ENCODE measurements at places on chromosomes 3 and 15. TPM values are rescaled to one million over a fixed set of nuclear protein-coding genes. Genes with fewer than 3 reads are reported as not detected.

DNA sequence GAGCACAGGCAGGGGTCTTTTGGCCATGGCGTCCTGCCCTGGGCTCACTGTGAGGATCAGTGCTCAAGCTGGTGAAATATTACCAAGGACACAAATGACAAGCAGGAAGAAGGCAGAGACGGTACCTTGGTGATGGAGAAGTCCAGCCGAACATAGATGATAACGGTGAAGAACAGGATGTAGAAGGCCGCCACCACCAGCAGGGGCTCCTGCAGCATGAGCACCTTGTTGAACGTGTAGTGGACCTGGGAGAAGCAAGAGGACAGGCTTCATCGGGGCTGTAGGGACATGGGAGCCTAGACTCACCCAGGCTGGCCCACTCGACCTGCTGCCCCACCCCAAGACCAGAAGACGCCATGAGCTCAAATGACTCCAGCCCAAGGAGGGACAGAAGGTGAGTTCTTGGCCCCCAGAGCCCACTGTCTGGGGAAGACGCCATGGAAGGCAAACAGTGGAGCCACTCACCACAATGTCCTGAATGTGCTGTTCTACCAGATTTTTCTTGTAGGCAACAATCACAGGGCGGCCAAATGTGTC lies 25.1 kb downstream of the RPN1 start:
- DNase-seq: no peak
- no peaks in the 10 kb centered on the region for H3K4me1 ChIP-seq
- no peaks in the 10 kb centered on the region for H3K27me3 ChIP-seq
- no peak overlapping the region for H3K4me3 ChIP-seq
- H3K36me3 ChIP-seq: peaks cover 72% of the 10 kb centered on the region

- H3K27me3 ChIP-seq: no peaks in the 10 kb centered on the region
- peaks cover 8% of the 10 kb centered on the region for H3K4me1 ChIP-seq
- no peak overlapping the region for H3K27ac ChIP-seq
- DNase-seq: no peak
- H3K4me3 ChIP-seq: no peak overlapping the region
Observed at GRCh38 chr3:177481329-177481728, 284.0 kb upstream of the TBL1XR1 start.

Gene CAND2
- 13.7 TPM for total RNA-seq

DNA sequence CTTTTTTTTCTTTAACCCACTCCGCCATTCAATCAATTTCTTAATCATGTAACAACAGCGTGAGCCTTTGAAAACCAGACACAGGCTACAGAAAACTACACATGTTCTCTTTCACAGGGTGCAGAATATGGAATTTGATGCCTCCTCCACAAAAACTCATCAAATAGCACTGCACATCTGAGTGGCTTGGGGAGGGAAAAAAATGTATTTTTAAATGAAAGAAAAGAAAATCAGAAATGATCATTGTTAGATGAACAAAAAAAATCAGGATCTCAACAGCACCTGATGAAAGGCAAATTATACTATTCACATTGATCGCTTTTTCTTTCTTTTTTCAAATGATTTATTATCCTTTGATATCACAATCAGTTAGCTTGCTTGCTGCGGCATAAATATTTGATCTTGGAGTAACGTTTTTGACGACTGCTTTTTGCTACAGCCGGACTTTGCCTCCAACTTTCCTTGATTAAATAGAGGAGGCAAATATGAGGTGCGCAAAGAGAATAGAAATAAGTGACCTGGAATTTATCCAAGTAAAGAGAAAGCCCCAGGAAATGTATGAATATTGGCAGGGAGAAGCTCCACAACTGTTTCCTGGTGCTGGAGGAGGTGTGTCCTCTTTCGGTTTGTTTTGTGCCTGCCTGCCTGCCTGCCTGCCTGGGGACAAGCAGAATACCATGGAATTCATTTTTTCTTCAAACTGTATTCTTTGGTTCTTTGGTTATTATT lies 63.1 kb downstream of the EDEM1 start:
- H3K36me3 ChIP-seq: peaks cover 3% of the 10 kb centered on the region
- H3K4me1 ChIP-seq: no peaks in the 10 kb centered on the region
- no peak overlapping the region for H3K4me3 ChIP-seq
- H3K27ac ChIP-seq: no peak overlapping the region
- H3K27me3 ChIP-seq: peaks cover 3% of the 10 kb centered on the region

Gene GOLGA6B
- 1.9 TPM for total RNA-seq

Gene GP9
- total RNA-seq: not detected

- peaks cover 25% of the 10 kb centered on the region for H3K36me3 ChIP-seq
- peaks cover 8% of the 10 kb centered on the region for H3K27me3 ChIP-seq
- no peak for DNase-seq
- peaks cover 36% of the 10 kb centered on the region for H3K4me1 ChIP-seq
- peak overlapping the region; percentile 99 for H3K4me3 ChIP-seq
Observed at GRCh38 chr3:160401291-160402095, 2.0 kb downstream of the SMC4 start.

DNA sequence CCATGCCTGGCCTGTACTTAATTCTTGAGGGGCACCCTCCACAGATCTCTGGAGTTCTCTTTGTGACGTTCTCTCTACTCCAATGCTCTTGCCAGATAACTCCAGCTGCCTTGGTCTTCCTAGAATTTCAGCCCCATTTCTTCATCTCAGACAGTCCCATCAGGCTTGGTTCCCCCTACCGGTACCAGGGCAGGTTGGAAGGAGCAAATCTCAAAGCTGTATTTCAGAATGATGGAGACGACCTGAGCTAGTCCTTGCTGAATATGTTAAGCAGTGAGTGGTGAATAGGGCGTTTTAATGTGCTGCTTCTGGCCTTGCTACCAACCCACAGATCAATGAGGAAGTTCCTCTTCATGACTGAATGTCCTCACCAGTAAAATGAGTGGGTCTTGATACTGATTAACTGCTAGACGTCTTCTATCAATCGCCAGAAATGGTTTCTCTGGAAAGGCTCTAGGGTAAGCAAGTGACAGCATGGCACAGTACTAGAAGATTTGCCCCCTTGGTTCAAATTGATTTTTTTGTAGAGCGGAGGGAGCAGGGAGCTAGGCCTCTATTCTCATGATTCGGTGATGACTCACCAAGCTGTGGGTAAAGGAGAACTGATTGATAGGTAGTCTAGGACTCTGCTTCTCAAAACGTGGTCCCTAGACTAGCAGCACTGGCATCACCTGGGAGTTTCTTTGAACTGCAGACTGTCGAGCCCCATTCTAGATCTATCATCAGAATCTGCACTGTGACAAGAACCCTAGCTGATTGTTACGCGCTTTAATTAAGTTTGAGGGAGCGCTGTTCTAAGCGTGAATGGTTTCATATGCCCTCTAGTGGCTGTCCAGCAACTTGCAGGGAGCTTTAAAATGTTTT lies 67.8 kb downstream of the UBP1 start:
- H3K4me1 ChIP-seq: peaks cover 6% of the 10 kb centered on the region
- no peak overlapping the region for H3K27ac ChIP-seq
- no peak overlapping the region for H3K4me3 ChIP-seq

Gene ROBO1
- 107 TPM for total RNA-seq

- no peaks in the 10 kb centered on the region for H3K36me3 ChIP-seq
- peaks cover 11% of the 10 kb centered on the region for H3K4me1 ChIP-seq
- no peaks in the 10 kb centered on the region for H3K27me3 ChIP-seq
- H3K4me3 ChIP-seq: no peak overlapping the region
- no peak overlapping the region for H3K27ac ChIP-seq
Observed at GRCh38 chr15:27725731-27726130, 373.4 kb downstream of the OCA2 start.

GRCh38 chr3:63878394-63879060 lies 14.9 kb downstream of the ATXN7 start:
- H3K27ac ChIP-seq: no peak overlapping the region
- DNase-seq: no peak
- no peaks in the 10 kb centered on the region for H3K36me3 ChIP-seq
- H3K4me1 ChIP-seq: peaks cover 15% of the 10 kb centered on the region

GRCh38 chr15:100353449-100353848 lies 11.7 kb upstream of the ADAMTS17 start:
- H3K27me3 ChIP-seq: peaks cover 21% of the 10 kb centered on the region
- peaks cover 4% of the 10 kb centered on the region for H3K4me1 ChIP-seq

Gene ST3GAL6
- 8.3 TPM for total RNA-seq

DNA sequence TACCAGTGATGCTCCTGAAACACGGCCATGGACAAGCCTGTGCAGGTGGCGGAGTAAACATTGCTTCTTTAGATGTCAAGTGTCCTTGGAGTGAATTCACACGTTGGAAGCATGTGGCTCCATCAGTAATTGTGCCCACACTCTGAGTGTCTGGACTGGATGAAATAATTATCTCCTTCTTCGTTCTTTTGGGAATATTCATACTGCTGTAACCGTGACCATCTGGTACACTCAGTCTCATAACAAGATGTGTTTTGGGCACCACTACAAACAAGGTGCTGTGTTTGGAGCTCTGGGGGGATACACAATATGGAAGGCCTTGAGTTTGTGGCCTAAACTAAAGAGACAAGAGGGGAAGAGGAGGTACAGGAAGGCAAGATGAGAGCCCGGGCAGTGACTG lies 165.6 kb downstream of the APBA2 start:
- H3K36me3 ChIP-seq: no peaks in the 10 kb centered on the region
- peaks cover 10% of the 10 kb centered on the region for H3K4me1 ChIP-seq
- no peak overlapping the region for H3K27ac ChIP-seq
- no peaks in the 10 kb centered on the region for H3K27me3 ChIP-seq
- no peak for DNase-seq
- H3K4me3 ChIP-seq: no peak overlapping the region

DNA sequence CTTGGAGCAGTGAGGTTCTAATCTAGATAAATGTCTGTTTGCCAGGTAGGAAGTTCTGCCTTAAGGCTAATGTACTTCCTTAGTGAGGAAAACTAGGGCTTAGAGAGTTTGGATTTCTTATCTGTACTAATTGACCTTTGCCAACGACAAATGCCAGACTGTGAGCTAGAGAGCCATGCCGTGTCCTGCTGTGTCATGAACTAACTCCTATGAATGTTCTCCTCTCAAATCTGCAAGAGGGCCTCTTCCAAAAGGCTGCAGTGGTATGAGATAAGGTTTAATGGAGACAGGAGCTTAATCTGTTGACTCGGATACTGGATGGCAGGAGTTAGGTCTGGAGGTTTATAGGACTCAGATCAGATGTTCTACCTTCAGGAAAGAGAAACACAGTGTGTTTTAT lies 524.9 kb downstream of the NTRK3 start:
- H3K27ac ChIP-seq: no peak overlapping the region
- no peak overlapping the region for H3K4me3 ChIP-seq
- H3K27me3 ChIP-seq: no peaks in the 10 kb centered on the region
- H3K4me1 ChIP-seq: peaks cover 2% of the 10 kb centered on the region

Gene ZBBX
- 1.4 TPM for total RNA-seq
